ENCODE measurements at places on chromosomes 4 and X.

GRCh38 chrX:123464709-123465108 lies 268.1 kb downstream of the THOC2 start:
- no peak for DNase-seq

- no peak for DNase-seq
Measured at GRCh38 chrX:25674776-25675175, 463.4 kb upstream of the MAGEB18 start.

- no peak for DNase-seq
Measured at GRCh38 chrX:45009371-45010000, 136.5 kb downstream of the KDM6A start.

GRCh38 chr4:86160426-86160825 lies 199.4 kb downstream of the MAPK10 start:
- DNase-seq = no peak

DNA sequence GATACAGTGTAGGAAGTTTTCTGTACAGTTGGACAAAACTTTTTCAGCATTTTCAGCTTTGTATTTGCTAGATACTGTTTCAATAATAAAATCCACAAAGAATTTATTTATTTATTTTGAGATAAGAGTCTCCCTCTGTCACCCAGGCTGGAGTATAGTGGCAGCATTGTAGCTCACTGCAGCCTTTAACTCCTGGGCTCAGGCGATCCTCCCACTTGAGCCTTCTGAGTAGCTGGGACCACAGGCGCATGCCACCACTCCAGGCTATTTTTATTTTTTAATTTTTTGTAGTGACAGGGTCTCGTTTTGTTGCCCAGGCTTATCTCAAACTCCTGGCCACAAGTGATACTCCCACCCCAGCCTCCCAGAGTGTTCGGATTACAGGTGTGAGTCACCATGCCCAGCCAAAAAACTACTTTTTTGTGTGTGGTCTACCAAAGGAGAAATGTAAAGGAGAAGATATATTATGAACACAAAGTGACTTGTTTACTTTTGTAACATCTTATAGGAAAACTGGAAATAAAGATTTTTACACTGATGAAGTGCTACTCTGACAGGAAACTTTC lies 13.0 kb upstream of the SOWAHD start:
- DNase-seq = no peak

- DNase-seq = no peak
Measured at GRCh38 chr4:138596896-138597295, 354.7 kb upstream of the SLC7A11 start.

DNA sequence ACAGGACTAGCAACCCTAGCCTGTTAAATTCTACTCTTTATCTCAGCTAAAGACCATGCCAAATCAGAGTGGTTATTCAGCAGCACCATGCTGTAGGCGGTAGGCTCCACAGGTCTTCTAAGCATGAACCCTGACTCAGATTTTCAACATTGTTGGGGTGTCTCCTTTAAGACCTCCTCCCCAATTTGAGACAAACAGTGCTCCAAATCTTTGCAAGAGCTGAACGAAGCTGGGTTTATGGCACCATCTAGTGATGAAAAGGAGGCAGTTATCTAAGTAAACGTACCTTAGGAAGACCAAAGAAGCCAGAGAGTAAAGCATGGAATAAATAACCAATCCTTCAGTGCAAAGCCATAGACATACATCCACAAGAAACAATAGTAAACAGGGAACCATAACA lies 334.5 kb upstream of the SLC7A11 start:
- DNase-seq = no peak

DNA sequence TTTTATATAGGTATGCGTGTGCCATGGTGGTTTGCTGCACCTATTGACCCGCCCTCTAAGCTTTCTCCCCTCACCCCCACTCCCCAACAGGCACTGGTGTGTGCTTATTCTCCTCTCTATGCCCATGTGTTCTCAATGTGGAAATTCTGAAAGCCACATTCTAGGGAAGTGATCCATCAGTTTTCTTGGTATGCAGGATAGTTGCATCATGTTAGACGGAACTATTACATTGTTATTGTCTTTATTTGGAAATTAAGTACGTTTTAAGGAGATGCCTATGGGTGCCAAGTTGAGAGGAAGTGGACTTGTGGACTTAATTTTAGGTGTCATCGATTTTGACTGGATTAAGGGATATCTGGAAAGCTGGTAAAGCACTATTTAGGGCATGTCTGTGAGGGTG lies 204.6 kb downstream of the RBM46 start:
- no peak for DNase-seq

GRCh38 chrX:133171962-133172708 lies 46.0 kb downstream of the TFDP3 start:
- DNase-seq = no peak

DNA sequence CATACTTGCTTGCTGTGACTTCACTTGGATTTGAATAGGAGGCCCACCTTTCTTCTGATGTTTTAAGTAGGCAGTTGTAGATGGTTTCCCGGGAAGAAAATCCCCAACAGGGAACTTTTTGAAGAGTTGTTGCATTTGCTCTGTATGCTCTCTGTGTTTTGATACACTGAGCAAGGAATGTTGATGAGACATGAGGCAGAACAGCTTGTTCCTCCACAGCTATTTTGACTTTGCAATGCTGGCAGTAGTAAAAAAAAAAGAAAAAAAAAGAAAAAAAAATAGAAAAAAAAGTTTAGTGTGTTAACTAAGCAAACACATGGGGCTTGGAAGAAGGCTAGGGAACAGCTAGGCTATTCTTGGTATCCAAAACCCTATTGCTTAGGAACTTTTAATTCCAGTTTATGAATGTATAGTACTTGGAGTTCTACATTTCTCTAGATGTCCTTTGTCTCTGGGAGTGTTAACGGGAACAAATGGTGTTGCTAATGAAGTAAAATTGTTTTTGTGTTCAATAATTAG lies 23.4 kb upstream of the PAQR3 start:
- no peak for DNase-seq

DNA sequence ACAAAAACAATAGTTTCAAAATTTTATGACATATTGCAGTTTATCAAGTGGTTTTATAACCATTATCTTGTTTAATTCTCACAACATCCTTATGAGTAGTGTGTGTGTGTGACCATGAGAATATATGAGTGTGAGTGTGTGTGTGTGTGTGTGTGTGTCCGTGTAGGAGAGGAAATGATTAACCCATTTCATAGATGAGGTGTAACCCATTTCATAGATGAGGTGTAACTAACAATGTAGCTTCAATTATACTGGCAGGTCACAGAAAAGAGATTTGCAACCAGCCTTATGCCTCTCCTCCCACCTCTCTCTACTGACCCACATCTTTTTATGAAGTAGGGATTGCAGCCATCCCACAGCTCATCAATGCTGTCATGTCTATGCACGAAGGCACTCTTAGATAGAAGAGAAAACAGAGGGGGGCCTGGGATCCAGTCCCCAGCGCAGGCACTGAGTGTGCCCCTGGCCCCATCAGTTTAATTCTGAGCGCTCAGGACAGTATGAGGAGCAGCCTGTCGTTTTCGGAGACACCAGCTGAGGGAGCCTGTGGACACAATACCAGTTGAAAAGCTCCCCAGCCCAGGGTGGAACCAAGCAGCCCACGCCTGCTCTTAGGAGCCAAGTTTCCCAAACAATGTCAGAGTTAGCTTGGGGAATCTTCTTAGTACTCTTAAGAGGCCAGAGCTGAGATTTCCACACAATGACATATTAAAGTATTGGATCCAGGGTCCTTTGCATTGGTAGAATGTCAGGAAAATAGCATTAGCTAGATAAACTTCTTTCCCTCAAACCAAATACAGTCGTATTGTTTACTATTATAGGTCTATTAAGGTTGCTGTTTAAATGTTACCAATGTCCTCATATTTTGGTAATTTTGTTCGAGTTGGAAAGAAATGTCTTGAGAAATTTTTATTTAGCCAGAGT lies 88.6 kb downstream of the PALLD start:
- no peak for DNase-seq

GRCh38 chr4:145251391-145251790 lies 71.0 kb upstream of the OTUD4 start:
- DNase-seq = no peak

DNA sequence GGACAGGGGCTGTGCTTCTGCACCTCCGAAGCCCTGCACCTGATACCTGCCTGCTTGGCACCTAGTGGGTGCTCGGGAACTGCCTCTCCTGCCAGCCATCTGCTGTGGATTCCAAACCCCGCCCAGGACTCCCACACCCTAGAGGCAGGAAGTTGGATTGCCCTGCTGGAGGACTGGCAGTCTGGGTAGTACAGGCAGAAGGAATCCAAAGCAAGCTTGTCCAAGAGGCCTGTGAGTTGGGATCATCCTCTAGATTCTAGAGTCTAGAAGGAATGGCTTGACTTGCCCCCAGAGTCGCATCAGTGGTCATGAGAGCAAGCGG lies 64.6 kb upstream of the MTM1 start:
- no peak for DNase-seq

DNA sequence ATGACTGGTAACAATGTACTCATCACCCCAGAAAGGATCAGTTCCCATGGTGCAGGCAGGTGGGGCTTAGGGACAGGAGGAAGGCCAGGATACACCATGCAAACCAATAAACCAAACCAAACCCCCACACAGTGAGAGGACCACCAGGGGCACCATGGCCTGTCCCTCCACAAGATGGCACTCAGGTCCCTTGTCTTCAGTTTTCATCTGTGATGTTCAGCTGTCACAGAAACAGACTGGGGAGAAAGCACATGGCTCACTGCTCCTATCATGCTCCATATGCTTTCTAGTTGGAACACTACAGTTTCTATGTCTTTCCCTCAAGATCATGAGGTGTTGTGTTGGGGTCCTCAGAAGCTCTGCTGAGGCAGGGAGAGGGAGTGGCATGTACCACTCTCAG lies 10.1 kb downstream of the HS3ST1 start:
- DNase-seq = no peak

GRCh38 chrX:112761242-112762207 lies 79.1 kb downstream of the AMOT start:
- no peak for DNase-seq
